ENCODE measurements at places on chromosomes 11 and 22. TPM values are rescaled to one million over a fixed set of nuclear protein-coding genes. Genes with fewer than 3 reads are reported as not detected.

GRK2 gene
- 55.9 TPM for total RNA-seq

CLCF1 gene
- total RNA-seq = 2.7 TPM

GDPD4 gene
- not detected for total RNA-seq

SHISAL1 gene
- 0.26 TPM for total RNA-seq

TNRC6B gene
- total RNA-seq = 27.1 TPM

Data from right atrium auricular region (tissue), 2 donors.